ENCODE measurements at places on chromosomes 3 and 15.

GRCh38 chr3:177050501-177051237 lies 146.6 kb downstream of the TBL1XR1 start:
- no peak for DNase-seq

DNA sequence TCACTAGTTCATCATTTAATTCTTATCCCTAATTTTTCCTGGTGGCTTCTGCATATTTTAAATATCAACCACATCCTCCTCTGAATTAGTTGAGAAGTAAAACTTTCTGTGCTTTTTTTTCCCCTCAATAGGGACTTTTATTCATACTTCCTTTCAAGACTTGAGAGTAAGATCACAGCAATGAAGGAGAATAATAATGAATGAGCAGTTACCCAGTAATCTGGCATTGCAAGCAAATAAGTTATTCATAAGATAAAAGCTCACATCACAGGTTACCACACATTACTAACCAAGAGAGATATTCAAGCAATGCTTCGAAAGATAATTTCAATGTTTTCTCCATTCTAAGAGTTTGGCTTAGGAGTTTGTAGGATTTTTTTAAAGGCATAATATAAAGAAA lies 50.3 kb downstream of the BTLA start:
- no peak for DNase-seq

GRCh38 chr3:73697020-73697419 lies 72.3 kb upstream of the PDZRN3 start:
- no peak for DNase-seq

DNA sequence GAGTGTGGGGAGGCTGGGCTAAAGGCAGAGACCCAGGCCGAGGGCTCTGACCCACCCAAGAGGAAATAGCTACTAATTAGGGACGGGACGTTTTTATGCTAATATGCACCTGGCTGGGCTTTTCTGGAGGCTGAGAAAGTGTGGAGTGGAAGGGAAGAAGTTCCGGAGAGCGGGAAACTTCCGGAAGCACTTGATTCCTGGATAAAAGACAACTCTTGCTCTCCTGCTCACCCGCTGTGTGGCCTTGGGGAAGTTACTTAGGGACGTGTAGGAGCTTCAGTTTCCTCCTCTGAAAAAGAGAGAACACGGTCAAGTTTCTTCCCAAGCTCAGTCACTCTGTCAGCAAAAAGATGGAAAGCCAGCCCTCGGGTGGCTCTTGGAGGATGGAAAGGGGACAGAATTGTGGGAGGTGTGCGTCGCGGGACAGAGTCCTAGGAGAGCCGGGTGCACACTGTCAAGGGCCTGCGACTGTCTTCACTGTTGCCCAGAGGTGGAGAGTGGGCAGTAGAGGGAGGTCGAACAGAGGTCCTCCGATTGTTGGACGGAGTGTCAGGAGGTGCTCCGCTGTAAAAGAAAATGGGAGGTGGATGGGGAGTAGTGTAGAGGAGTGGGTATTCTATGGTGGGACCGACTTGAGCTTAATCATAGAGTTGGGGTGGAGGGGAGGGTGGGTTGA lies 43.2 kb downstream of the EPHB3 start:
- DNase-seq, result no peak

DNA sequence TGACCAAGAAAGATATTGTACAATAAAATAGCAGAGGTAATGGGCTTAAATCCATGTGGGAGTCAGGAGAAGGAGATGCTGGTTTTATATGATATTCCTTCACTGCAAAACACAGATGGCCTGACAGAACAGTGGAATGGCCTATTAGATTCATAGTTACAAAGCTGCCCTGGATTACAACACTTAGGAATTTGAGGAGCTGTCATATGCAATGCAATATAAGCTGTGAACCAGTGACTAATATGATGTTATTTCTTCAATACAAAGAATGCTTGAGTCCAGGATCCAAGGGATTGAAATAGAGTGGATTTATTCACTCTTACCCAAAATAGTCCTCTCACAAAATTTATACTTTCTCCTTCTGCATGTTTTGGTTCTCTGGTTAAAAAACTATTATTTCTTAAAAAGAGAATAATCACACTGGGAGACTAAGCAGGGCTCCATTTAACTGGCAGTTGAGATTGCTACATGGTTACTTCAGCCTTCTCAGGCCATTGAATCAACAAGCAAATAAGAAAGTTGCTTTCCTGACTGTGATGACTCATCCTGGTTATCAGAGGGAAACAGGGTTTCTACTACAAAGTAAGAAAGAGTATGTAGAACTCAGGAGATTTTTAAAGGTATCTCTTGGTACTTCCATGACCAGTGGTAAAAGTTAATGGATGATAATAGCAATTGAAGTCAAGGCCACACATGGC lies 79.8 kb upstream of the ZPLD1 start:
- DNase-seq, result no peak

GRCh38 chr3:166304584-166304983 lies 467.4 kb upstream of the BCHE start:
- no peak for DNase-seq

DNA sequence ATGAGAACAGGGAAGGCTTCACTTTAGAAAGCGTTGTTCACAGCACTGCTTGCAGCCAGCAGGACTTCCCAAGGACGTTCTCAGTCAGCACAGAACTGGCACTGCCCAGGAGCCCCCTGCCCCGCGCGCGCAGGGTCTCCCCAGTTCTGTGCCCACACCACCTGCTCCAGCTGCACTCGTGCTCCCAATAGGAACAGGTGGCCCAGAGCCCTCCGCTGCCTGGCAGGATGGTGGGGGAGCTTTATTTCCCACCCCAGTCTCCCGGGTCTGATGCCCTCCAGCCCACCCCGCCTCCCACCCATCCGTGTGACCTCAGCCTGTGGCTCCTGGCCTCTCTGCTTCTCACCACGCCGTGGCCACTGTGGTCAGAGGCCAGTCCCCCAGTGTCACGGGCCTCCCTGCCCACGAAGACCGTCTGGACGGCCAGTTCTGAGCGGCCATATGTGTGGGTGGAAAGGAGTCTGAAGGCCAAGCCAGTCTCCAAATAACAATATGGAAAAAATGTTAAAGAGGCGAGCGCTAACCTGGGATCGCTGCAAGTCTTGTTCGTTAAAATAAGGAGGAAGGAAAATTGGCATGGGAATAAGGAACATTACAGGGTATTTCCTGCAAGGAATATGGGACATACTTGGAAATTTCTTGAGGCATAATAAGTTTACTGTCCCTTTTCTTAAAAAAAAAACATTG lies 54.6 kb upstream of the PCSK6 start:
- no peak for DNase-seq

- DNase-seq, result no peak
Measured at GRCh38 chr3:48899273-48899672, 591 bp upstream of the SLC25A20 start.

- no peak for DNase-seq
Measured at GRCh38 chr3:126309165-126309564, 48.0 kb downstream of the KLF15 start.
